ENCODE measurements at places on chromosomes 6 and 20. TPM values are rescaled to one million over a fixed set of nuclear protein-coding genes. Genes with fewer than 3 reads are reported as not detected.

Gene OXT
- not detected for total RNA-seq

DNA sequence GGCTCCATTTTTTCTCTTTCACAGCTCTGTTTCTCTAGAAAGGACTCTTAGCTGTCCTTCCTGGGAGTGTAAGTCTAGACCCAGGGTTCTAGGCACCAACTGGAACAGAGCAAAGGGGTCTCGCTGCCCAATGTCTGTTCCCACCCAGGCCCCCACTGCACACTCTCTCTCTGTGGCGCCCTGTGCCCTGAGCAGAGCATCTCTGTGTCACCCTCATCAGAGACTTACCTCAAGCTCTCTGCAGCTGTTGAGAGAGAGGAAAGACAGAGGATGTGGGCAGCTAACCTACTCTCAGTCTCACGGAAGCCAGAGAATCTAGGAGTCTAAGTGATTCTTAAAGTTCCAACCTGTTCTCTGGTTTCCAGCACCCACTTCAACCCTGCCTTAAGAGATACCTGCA, 9.5 kb downstream of the NCR2 start:
- no peak for DNase-seq

DNA sequence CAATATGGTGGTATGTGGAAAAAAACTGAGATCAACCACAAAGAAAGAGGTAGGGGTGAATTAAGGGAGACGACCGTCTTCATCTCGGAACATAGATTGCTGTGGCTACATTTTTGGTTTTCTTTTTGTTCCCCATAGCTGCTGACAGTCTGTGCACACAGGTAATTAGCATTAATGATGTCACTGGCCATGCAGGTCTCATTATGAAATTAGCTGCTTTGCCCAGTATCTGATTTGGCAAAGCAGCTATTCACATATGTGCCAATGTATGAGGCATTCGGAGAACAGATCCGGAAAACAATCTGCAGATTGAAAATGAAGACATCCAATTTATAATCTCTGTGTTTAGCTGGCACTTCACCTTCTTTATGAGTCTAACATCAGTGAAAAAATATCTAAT, 13.1 kb downstream of the NOX3 start:
- DNase-seq, result no peak

- DNase-seq, result no peak
Measured at GRCh38 chr20:56342783-56343182, 16.0 kb upstream of the FAM210B start.

Gene POU5F1
- not detected for total RNA-seq

Gene CRISP3
- total RNA-seq, result not detected

DNA sequence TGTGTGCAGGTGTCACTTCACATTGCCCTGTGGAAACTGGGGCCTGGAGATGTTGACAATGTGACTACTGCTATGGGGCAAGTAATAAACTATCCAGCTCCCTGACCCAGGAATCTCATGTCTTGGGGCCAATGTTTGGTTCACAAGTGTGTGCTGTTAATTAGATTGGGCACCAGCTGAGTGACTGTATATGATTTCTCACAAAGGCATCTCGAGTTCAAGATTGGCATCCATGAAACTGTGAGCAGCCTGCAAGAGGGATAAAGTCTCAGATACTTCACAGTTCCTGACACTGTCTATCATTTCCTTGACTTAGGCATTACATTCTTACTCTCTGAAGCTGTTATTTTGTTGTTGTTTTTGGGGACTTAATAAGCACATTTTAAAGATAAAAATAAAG, 264.0 kb downstream of the PRKN start:
- no peak for DNase-seq

Gene LBP
- total RNA-seq, result 65.7 TPM

DNA sequence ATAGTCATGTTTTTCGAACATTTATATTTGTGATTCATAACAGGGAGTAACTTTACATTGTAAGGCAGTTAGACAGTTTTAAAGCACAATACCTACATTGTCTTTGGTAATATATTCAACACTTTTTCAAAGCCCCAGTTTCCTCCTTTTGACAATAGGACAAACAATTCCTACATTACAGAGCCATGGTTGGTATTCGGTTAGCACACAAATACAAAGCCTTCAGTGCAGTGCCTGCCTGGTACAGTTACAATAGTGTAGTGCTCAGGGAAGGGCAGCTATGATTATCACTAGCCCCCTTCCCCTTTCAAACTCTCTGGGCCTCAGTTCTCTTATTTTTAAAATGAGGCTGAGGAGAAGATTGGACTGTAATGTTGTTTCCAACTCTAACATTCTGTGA, 207.8 kb downstream of the TPBG start:
- DNase-seq, result no peak

DNA sequence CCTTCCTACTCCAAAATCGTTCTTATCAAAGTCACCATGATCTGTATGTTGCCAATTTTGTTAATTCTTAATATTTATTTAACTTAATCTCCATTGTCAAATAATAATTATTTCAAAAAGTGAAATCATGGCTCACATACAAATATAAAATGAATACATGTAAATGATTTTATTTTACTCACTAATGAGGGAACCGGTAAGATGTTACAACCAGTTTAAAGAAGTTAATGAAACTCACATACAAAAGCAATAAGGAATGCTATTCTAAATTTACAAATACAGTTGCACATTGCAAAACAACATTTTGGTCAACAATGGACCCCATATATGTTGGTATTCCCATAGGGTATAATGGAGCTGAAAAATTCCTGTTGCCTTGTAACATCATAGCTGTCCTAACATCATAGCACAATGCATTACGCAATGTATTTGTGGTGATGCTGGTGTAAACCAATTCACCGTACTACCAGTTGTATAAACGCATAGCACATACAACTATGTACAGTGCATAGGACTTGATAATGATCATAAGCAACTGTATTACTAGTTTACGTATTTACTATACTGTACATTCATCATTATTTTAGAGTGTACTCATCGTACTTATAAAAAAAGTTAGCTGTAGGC, 6.5 kb upstream of the SLC22A16 start:
- no peak for DNase-seq

- DNase-seq, result no peak
Measured at GRCh38 chr6:51953246-51953645, 134.2 kb downstream of the PKHD1 start.

DNA sequence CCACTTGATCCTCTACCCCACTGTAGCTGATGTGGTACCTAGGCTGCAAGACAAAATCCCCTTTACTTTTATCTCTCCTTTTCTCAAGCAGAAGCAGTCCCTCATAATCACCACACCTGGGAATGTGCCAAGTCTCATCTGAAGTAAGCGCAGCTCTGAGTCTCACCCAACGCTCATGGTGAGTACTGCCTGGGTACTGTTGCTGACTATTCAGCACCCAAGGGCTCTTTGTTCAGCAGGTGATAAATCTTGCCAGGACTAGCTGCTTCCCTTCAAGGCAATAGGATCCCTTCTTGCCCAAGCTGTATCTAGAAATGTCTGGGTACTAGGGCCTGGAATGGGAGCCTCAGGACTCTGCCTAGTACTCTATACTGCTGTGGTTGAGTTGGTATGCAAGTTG, 70.9 kb downstream of the GCLC start:
- DNase-seq, result no peak

Gene GRM4
- 0.39 TPM for total RNA-seq

DNA sequence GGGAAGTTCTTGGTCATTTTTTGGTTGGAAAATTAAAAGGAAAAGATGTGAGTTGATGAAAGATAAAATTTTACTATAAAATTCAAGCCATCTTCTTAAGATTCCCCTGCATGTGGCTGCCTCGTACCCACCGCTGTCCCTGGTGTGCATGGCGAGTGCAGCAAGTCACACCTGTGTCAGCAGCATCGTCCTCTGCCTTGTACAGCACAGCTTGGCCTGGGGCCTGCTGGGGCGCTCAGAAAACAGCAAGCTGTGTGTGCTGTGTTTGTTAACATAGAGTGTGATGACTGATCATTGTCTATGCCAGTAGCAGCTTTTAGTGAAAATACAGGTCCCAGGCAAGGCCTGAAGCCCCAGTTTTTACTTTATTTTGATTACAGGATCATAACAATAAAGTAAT, 56.7 kb downstream of the FAM120B start:
- DNase-seq, result no peak

DNA sequence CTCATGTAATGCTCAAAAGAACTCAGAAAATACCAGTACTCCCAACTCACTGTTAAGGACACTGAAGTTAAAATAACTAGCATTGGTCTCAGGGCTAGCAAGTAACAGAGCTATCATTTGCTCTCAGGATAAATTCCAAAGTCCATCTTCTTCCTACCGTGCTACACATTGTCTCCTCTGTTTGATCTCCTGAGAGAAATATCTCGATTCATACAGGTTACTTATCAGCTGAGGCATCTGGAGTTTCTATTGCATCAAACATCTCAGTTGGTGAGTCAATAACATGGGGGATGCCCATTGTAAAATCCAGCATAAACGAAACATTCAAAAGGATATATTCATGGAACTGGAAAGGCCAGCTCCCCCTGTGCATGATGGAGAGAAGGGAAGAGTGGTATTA, 147.4 kb downstream of the BACH2 start:
- DNase-seq, result no peak

GRCh38 chr6:111269401-111269970, 182.2 kb downstream of the SLC16A10 start:
- no peak for DNase-seq

DNA sequence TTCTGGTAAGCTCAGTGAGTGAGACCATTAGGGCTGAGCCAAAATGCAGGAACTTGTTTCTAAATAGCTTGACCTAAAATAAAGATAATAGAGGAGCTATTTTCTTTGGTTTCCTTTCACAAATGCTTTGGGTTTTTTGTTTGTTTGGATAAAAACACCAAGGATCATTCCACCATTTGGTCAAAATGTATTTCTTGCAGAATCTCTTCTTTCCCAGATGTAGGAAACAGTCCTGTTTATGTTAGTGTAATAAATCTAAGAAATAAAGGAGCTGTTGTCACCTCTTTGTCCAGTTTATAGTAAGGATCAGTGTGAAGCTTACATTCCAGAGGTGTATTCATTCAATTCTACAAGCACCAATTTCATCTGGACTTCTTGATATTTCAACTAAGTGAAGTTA, 297.8 kb downstream of the GJA1 start:
- no peak for DNase-seq

Gene CGA
- 0.52 TPM for total RNA-seq

DNA sequence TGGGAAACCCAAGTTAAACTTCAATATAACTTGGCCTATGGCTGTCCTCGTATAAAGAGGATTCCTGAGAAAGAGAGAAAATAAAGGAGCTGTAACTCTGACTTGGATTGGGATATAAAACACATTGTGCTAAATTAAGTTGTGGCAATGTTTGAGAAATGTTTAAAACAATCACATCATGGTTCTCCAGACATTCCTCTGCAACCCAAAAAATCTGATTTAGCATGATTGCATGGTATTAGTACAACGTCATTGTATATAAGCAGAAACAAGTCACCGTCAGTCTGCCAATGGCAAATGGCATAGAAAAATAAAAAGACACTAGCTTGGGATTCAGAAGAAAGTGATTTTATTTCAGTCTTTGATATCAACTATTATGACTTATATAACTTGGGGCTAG, 140.2 kb upstream of the FAM83B start:
- no peak for DNase-seq

Gene FILIP1
- total RNA-seq, result 86.8 TPM

Gene TGM3
- total RNA-seq, result not detected

GRCh38 chr6:89311853-89312531, 3.1 kb downstream of the GABRR2 start:
- peak; percentile 55 for DNase-seq

DNA sequence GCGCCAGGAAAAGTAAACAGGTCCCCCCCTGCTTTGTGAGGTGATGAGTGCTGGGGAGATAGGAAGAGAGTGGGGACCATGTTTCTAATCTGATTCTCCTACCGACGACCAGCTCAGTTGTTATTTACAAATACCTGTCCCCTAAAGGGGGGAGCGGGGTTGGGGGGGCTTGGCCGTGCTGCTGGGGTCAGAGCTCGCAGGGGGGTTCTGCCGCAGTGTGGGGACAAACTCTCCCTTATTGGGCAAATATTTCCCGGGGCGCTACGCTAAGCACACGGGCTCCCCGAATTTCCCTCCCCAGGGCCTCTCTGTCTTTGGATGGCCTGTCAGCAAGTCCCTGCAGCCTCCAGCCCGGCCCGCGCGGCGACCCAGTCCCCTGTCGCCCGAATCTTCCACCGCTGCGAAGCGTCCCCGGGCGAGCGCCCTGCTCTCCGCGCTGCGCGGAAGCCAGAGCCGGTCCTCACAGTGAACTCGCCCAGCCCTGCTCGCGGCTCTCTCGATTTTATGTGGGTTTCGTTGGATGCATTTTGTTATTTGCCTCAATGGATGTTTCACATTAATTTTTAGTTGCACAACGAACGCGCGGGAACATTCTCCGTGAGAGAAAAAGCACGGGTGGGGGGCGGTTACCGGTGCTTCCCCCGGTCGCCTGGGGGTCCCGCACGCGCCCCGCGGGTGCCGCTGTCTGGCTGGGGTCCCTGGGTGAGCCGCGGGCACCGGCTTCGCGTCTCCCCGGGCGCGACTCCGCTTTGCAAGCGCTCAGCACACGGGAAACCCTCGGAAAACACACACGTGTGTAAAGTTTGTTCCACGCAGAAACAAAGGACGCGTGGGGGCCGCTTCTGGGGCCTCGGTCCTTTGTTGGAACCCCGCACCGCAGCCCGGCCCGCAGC, 1.5 kb upstream of the STX16 start:
- DNase-seq, result peak; percentile 56

Gene ZNF76
- 25.0 TPM for total RNA-seq

GRCh38 chr6:161481786-161482516, 208.1 kb upstream of the AGPAT4 start:
- DNase-seq, result no peak

GRCh38 chr6:53178837-53179432, 30.3 kb upstream of the GCM1 start:
- no peak for DNase-seq

Gene IRF4
- 0.59 TPM for total RNA-seq

Gene CD24
- total RNA-seq, result 0.29 TPM

DNA sequence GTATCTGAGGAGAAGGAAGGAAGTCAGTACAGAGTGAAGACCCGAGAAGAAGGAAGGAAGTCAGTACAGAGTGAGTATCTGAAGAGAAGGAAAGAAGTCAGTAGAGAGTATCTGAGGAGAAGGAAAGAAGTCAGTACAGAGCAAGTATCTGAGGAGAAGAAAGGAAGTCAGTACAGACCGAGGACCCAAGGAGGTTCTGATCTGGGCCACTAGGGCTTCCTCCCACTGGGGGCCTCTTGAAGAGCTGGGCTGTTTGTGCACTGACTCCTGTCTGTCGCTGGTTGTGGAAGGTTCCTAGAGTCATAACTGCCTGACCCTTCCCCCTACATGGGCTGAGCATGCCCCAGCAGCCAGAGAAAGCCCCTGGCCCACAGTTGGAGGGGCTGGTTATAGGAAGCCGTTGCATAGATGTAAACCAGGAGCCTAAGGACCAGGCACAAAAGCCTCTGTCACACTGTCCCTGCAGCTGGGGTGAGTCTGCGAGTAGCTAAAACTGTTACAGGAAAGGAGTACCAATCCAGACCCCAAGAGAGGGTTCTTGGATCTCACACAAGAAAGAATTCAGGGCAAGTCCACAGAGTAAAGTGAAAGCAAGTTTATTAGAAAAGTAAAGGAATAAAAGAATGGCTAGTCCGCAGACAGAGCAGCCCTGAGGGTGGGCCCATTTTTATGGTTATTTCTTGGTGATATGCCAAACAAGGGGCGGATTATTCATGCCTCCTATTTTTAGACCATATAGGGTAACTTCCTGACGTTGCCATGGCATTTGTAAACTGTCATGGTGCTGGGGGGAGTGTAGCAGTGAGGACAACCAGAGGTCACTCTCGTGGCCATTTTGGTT, 395.9 kb downstream of the PREX1 start:
- DNase-seq, result no peak

GRCh38 chr6:131754715-131755567, 44.1 kb upstream of the CTAGE9 start:
- DNase-seq, result no peak
